ENCODE measurements at places on chromosomes 5 and 9. TPM values are rescaled to one million over a fixed set of nuclear protein-coding genes. Genes with fewer than 3 reads are reported as not detected.

DNA sequence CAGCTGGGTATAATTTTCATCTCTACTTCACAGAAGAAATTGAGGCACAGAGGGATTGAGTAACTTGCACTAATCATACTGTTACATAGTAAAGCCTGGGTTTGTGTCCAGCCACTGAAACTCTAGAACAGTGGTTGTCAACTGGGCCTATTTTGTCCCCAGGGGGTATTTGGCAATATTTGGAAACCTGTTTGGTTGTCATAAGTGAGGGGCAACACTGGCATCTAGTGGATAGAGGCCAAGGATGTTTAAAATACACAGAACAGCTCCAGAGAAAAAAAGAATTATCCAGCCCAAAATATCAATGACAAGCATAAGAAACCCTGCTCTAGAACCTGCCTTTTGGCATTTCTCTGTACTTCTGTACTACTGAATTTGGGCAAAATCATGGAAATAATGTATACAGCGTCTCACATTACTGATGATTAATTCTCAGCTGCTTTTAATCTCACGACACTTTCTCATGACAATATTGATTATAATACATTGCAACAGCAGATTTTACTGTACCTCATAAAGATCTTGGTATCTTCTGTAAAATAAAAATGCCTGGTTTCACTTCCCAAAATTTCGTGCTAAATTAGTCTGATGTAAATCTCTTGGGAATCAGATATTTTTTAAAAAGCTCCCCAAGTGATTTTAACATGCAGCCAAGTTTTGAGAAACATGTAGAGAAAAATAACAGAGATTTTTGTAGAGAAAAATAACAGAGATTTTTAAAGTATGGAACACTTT is 112.7 kb downstream of the RORB start:
- no peak for DNase-seq

- DNase-seq: no peak
Observed at GRCh38 chr9:36441966-36442365, 41.9 kb upstream of the RNF38 start.

DNA sequence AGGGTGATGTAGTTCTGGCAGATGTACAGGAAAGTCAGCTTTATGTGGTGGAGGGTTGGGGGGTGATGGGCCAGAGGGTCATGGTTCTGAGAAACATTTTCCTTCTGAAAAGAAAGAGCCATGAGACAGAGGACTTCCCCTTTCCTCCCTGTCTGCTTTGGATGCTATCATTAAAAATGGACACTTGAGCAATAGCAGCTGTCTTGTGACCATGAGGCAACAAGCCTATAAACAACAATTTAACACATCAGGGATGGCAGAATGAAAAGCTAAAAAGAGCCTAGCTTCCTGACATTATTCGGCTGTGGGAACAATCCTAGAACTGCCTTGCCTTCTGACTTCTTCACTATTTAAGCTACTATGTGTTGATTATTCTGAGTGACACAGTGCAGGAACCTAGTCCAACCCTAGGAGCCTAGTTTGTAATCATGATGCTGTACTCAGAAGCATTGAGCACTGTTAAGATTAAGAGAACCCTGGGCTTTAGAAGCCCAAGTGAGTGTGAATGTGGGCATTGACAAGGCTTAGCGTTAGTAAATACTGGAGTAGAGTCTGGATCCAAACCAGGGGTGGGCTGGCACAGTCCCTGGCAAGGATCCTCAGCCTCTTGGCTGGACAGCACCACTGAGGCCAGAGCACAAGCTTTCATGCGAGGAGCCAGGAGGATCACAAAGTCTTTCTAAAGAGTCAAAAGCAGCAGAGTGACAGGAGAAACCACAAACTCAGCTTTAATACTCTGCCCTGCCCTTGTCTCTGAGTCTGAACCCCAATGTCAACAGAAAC is 178.5 kb upstream of the EGFLAM start:
- DNase-seq: no peak

DNA sequence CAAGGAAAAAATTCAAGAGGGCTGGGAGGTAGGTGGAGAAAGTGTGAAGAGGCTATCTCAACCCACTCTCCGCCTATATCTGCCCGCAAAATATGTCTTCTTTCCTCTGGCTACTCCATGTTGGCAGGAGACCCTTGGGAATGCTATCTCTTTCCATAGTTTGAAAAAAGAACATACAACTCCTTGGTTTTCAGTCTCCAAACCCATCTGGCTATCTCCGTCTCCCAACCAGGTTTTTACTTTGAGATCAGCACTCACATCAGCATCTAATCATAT is 109.9 kb upstream of the IFNE start:
- no peak for DNase-seq

GRCh38 chr5:57836921-57837320 is 354.3 kb upstream of the ACTBL2 start:
- no peak for DNase-seq

DNA sequence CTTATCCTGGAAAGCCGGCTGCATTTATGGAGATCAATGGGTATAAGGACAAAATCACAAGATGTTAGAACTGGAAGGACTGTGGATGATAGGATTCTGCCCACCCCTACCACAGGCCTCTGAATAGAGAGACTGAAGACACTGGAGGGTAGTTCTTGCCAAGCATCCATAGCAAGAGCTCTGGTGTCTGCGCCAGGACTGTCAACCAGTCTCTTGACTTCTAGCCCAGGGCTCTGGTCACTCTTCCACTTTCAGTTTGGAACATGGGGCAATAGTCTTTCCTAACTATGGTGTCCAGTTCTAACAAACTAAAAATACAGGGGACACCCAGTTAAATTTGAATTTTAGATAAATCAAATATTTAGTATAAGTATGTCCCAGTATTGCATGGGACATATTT is 23.4 kb downstream of the LARP1 start:
- no peak for DNase-seq

DNA sequence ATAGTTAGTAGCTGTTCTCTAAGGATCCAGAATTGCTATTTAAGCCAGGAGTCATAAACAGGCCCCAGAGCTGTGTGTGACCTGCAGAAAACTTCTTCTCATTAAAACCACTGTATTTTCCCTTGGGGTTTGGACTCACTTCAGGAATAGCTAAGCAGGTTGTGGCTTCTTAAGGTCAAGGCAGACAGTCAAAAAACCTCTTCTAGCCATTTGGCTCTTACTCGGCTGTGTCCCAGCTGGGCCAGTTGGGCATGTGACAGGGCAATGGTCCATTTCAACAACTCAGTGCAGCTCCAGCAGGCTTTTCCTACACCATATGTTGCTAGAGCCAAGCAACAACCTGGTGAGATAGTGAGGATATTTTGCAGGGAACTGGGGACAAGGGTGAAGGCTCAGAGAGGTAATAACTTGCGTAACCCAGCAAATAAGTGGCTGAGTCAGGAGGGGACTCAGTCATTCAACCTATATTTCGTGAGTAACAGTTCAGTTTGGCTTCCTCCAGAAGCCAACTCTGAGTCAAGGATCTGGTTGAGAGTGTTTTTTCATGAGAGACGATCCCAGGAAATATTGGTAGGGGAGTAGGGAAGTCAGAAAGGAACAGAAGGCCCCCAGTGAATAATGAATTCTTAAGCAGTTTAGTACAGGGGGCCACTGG is 115.4 kb upstream of the PPP2R2B start:
- no peak for DNase-seq

FSTL4 gene
- total RNA-seq: 0.82 TPM

- no peak for DNase-seq
Observed at GRCh38 chr5:91478096-91478495, 95.0 kb upstream of the ARRDC3 start.

GRCh38 chr9:28177142-28177541 is 603.9 kb upstream of the C9orf72 start:
- no peak for DNase-seq

CXCL14 gene
- 7.7 TPM for total RNA-seq

- no peak for DNase-seq
Observed at GRCh38 chr5:73442231-73442811, 6.3 kb downstream of the FOXD1 start.

DNA sequence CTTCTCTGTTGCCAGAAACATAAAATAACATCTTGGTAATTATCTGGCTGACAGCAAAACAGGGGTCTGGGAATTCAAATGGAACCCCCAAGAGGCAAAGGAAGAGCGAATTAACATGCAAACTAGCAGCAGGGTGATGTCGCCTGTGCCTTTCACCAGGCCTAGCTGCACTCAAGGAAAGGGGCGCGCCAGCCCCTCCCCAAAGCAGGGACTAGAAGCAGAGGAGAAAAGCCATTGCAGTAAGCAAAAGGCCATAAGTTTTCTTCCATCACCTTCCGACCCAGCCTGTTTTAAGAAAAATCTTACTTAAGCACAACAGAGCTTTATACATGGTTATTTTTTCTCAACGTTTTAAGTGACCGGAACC is 539 bp downstream of the POC5 start:
- DNase-seq: no peak

DNA sequence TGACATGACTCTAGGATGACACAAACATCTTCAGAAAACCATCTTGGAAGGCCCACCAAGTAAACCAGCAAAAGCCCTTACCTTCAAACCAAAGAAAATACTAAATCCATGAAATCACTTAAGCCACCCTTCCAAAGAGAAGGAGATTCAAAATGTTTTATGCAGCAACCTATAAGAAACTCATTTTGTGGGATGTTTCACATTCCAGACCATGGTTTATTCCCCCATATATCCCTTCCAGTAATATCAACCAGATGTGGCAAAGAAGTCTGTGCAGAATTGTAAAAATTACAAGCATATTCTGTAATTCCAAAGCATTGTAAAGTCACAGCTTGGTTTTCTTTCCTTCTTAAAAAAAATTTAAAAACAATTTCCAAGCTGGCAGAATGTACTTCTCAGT is 117.4 kb downstream of the SLIT3 start:
- DNase-seq: no peak

DNA sequence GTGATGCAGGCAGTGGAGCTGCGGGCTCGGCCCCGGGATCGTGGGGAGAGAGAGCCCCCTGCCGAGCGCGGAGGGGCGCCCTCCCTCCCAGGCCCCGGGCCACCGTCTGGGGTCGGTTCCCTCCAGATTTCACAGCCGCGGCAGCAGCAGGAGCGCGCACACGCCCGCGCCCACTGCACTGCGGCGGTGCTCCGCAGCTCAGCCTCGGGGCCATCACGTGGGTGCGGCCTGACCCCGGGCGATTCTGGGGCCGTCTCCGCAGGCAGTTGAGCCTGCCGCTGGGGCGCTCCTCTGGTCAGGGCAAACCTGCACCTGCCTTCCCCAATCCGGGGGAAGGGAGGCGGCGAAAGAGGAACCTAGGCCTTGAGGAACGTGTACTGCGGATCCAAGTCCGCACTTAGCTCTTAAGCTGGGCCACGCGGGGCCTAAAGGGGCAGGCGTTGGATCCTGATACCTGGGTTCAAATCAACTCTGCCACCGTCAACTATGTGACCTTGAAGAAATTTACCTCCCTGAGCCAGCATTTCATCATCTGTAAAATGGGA is 9.4 kb upstream of the DELE1 start:
- peak; percentile 69 for DNase-seq

SPINK14 gene
- not detected for total RNA-seq

GRCh38 chr9:132077881-132078698 is 1.6 kb downstream of the MED27 start:
- DNase-seq: no peak

- DNase-seq: no peak
Observed at GRCh38 chr9:133352635-133353340, 3.5 kb downstream of the SURF1 start.

DNA sequence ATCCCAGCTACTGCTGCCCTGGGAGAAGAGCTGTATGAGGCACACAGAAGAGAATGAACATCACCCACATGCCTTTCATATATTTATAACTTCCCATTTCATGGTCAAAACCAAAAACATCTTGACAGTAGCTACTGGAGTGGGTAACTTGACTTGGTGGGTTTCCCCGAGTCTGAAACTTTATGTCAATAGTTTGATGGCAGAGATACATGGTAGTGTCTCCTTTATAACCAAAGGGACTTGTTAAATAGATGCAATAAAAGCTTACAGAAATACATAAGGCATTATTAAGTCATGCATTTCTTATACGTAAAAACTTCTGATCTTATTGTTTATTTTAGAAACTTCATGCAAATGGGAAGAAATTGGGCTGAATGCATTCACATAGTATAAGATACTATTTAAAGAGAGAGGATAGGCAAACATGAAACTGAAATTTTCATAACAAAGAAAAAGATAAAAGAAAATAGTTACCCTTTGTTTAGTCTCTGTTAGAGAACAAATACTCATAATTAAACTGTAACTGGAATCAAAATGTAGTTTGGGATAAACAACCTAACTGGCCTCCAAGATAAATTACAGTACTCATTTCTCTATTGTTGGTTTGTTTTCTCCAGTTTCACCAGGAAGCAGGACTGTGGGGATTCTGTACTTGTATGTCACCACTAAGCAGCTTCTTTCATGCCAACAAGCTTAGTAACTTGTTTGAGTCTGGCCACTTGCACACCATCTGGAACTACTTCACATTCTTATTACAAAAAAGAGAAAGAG is 459.3 kb upstream of the MEF2C start:
- no peak for DNase-seq

NKD2 gene
- 2.9 TPM for total RNA-seq

DNA sequence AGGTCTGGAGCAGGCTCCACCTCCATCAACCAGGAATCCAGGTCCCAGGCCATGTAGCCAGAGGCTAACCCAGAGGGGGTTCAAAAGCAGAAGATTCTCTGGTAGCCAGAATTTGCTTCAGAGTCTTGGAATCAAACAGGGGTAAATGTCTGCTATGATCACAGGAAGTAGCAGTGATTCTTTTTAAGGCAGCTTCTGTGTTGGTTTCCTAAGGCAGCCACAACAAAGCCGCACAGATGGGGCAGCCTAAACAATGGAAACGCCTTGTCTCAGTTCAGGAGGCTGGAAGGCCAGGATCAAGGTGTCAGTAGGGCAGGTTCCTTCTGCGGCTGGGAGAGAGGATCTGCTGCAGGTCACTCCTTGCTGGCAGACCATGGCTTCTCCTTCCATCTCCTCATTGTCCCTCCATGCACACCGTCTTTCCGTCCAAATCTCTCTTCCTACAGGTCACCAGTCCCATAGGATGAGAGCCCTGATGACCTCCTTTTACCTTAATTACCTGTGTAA is 167.3 kb downstream of the ROR2 start:
- no peak for DNase-seq

- no peak for DNase-seq
Observed at GRCh38 chr9:106862110-106862820, 701 bp upstream of the ZNF462 start.

DNA sequence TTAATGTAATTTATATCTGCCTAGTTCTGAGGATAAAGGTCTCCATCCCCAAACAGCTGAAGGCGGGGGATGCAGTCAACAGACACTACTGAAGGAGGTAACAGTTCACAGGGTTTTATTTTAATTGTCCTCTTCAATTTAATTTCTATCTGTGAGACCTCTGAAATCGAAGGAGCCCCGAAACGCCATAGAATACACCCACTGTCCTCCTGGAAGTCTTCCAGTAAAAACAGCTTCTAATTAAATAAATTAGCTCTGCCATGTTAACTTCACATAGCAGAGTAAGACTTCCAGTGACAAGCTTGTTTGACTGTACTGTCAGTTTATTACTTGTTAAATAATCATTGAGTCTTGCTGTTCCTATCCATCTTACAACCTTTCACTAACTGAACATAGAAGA is 193.5 kb downstream of the SEC61B start:
- no peak for DNase-seq

GRCh38 chr5:141484641-141485311 is at the start of gene PCDHGC4:
TSS of gene PCDHGC4 (plus strand) at chr5:141485030. CDS start at chr5:141485174, 144 bp downstream.
- no peak for DNase-seq

- no peak for DNase-seq
Observed at GRCh38 chr5:139389701-139390638, at the start of gene MZB1. TSS of gene MZB1 (minus strand) at chr5:139389913. CDS start at chr5:139389856, 57 bp downstream.

FOXI1 gene
- not detected for total RNA-seq
